AG10803 (cell line): ENCODE measurements at places on chromosomes 13 and 19.

GRCh38 chr13:23852351-23852750 lies 36.8 kb downstream of the MIPEP start:
- no peak for DNase-seq

- no peak for DNase-seq
These were observed 515.8 kb downstream of the SLITRK6 start for GRCh38 chr13:85283408-85283807.

DNA sequence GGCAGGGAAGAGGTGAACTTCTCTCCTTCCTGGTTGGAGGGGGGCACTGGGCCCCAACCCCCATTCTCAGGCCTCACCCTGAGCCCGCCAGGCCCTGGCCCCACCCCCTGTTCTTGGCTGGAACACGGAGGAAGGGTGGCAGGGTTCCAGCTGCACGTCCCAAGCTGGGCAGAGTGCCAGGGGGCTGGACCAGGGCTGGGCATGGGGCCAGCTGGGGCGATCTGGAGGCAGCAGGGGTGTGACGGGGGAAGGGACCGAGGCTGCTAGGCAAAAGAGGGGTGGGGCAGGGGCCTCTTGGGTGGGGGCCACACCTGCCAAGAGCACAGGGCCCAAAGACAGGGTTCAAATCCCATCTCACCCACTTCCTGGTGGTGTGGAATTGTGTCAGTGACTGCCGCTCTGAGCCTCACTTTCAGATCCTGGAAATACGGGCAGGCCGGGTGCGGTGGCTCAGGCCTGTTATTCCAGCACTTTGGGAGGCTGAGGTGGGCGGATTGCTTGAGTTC lies 2.2 kb downstream of the HIF3A start:
- peak; percentile 57 for DNase-seq

GRCh38 chr19:13840305-13841085 lies 36.4 kb upstream of the NANOS3 start:
- DNase-seq = peak; percentile 61

GRCh38 chr19:47699360-47699917 lies 13.8 kb upstream of the EHD2 start:
- no peak for DNase-seq

- DNase-seq = no peak
These were observed 227.4 kb downstream of the LHFPL6 start for GRCh38 chr13:39375601-39376000.

GRCh38 chr19:44749994-44750393 lies 1.5 kb downstream of the BCL3 start:
- no peak for DNase-seq

- DNase-seq = no peak
These were observed 9.3 kb upstream of the ZNF546 start for GRCh38 chr19:39987596-39987995.

DNA sequence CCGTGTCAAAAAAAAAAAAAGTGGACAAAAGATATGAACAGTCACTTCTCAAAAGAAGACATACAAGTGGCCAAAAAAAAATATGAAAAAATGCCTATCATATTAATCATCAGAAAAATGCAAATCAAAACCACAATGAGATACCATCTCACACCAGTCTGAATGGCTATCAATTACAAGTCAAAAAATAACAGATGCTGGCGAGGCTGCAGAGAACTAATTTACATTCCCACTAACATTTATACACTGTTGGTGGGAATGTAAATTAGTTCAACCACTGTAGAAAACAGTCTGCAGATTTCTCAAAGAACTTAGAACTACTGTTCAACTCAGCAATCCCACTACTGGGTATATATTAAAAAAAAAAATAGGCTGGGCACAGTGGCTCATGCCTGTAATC lies 26.5 kb upstream of the FOXO1 start:
- no peak for DNase-seq

- no peak for DNase-seq
These were observed 45.5 kb upstream of the C13orf46 start for GRCh38 chr13:114019367-114019766.

GRCh38 chr13:97387485-97387839 lies 46.5 kb upstream of the RAP2A start:
- no peak for DNase-seq

- peak; percentile 56 for DNase-seq
These were observed 4.7 kb upstream of the PRMT1 start for GRCh38 chr19:49672131-49672919.

GRCh38 chr13:72198967-72199560 lies 332.1 kb upstream of the DACH1 start:
- no peak for DNase-seq

DNA sequence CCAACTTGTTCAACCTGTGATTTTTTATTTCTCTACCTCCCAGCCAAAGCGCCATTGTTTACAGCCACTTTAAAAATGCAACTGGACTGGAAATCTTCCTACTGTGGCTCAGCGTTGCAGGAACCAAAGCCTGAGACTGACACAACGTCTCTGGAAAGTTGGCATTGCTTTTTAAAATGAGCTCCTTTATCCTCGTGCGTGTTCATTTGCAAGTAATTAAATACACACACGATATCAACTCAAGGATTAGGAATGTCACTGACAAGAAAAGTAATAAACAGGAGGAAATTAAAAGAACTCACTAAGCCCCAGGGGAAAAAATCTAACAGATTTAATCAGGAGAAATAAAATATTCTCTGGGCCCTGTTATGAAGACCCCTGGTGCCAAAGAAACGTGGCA lies 184.6 kb upstream of the IRS2 start:
- peak; percentile 69 for DNase-seq

DNA sequence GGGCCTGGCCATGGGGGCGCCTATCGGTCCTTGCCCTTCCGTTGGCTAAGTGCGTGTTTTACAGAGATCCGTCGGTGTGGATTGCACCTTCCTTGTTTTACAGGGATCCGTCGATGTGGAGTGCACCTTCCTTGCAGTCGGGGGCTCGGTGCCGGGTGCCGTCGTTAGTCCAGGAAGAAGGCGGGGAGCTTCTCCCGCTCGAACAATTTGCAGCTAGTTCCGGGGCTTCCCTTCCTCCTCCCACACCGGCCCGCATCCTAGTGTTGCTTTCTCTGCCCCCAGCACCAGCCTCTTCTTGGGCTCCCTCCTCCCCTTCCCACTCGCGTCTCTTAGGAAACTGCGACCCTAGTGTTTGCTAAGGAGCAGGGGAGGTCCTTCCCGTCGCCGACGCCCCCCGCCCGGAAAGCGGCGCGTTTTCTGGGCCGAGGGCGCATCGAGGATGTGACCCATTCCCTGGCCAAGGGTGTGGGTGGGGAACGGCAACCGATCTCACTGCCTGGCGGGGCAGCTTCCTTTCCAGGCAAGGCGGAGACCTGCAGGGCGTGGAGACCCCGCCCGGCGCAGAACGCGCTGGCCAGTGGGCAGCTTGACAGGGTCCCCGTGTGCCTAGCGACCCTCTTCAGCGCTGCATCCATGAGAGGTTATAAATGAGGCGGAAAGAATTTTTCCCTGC lies 75.7 kb upstream of the ZNF91 start:
- no peak for DNase-seq

DNA sequence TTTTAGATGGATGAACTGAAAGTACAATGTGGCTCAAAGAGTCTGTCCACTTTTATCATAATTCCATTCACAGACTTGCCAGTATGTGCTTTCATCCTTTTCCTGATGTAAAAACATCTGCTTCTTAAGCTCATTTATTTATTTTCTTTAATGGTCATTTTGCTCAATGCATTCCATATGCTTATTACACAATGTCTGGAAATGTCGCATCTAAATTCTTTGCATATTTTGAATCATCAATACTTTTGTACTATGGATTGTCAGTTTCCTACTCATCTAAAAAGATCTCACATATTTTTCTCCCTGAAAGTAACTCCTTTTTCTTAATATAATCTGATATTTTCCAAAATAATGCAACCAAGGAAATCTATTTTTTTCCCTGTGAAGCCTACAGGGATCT lies 1315.8 kb downstream of the EFNB2 start:
- DNase-seq = no peak

DNA sequence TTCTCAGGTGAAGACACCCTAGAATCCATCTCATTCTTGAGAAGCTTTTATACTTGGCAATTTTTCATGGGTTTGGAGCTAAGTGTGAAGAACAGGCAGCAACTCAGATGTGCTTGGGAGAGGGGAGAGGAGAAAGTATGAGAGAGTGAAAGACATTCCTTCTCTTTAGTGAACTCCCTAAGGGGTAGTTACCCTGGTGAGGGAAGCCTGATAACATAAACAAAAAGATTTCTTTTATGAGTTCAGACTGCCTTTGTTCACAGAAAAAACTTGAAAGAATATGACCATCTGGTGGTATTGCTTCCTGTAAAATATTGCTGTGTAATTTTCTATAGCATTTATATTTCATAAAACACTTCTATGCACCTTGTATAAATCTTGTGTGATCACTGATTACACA lies at the start of gene STOML3:
TSS of gene STOML3 (minus strand) at position 139 of the 400 bp plus-strand sequence. CDS start at position 29, 110 bp downstream.
- DNase-seq = no peak

DNA sequence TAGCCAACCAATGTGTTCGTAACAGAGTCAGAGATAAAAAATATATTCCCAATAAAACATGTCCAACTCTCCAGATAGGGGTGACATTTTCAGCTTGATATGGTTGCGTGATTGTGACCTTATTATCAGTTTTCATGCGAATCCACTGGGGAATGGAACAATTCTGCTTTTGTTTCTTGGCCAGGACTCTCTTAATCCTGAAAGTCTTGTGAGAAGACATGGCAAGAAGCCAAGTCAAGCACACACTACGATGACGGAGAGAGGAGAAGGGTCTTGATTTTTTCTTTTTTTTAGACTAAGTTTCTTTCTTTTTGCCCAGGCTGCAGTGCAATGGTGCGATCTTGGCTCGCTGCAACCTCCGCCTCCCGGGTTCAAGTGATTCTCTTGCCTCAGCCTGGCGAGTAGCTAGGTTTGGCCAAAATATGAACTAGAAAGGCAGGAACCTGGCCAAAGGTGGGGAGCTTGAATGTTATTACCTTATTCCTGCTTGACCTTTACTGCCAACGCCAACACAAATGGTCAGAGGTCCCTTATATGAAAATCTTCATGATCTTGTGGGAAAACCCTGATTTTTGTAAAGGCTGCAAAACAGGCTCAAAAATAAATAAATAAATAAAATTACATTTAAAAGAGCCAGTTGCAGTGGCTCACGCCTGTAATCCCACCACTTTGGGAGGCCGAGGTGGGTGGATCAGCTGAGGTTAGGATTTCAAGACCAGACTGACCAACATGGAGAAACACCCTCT lies 14.5 kb downstream of the ZNF816 start:
- no peak for DNase-seq
